ENCODE measurements at places on chromosomes 3 and 15.

GRCh38 chr15:40664909-40665308 lies 30.1 kb upstream of the RAD51 start:
- DNase-seq = no peak

DNA sequence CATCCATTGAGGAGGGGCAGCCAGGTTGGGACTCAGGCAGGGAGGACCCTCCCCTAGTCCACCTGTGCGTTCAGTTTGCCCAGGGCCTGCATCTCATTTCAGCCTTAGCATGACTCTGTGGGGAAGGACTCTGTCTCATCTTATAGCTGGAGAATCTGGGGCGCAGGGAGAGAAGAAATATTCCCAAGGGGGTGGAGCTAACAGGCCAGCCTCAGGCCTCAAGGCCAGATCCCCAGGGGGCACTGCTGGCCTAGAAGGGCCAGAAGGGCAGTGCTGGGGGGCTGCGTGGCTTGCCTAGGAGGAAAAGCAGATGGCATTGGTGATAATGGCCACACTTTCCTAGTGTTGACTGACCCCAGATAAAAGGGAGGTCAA lies 10.9 kb downstream of the AMOTL2 start:
- no peak for DNase-seq

GRCh38 chr15:71187526-71187925 lies 72.3 kb downstream of the THSD4 start:
- DNase-seq = no peak

DNA sequence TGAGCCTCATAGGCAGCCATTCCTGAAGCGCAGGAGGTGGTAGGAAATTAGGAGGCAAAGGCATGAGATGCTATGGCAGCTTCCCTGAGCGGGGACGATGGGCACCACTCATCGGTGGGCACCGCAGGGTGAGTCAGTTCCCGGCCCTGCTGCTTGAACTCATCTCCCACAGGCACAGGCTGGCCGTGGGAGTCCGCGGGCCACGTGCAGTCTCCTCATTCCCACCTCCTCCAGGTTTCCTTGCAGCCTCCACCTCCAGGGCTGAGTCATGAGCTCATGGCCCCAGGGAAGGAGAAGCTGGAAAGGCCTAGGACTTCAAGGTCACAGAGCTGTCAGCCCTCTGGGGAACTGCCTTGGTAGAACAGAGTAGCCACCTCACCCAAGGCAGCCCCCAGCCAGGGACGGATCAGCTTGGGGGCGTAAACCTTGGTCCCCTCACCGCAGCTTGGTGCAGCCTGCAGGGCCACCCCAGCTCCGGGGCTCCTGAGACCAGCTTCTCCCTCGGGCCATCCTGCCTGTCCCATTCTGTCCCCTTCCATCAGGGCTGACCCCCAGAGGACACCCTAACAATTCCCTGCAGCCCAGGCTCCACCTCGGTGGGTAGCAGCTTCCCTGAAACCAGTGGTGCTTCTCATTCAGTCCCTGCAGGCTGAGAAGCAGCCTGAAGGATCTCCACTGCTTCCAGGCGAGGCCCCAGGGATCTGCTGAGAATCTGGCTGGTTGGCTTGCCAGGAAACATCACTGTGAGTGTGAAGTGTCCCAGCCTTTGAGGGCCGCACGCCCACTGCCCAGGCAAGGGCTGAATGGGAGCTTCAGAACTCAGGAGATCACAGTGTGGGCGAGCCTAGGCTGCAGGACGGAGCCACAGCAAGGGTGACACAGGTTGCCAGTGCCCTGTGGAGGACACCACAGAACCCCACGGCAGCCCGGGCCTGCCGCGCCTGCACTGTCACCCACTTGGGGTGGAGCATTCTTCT lies 150.7 kb upstream of the MEF2A start:
- DNase-seq = no peak

GRCh38 chr15:48447058-48447457 lies 115.8 kb downstream of the DUT start:
- no peak for DNase-seq

- no peak for DNase-seq
Measured at GRCh38 chr3:185420762-185421161, 57.8 kb downstream of the MAP3K13 start.

DNA sequence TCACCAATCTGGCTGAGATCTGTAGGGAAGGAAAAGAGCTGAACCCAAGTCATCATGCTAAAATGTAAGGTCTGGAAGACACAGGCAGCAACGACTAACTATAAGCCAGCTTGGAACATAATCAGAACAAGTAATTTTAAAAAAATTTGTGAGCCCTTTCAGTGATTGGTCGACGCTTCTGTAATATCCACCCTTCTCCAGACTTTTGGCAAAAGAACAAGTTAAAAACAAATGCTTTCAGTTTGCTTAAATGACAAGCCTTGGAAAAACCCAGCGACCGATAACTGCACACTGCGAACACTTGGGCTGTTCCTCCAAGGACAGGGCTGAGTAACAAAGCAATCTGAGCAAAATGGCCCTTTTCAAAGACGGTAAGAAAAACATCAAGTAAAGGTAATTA lies 49.6 kb downstream of the PCSK6 start:
- no peak for DNase-seq

DNA sequence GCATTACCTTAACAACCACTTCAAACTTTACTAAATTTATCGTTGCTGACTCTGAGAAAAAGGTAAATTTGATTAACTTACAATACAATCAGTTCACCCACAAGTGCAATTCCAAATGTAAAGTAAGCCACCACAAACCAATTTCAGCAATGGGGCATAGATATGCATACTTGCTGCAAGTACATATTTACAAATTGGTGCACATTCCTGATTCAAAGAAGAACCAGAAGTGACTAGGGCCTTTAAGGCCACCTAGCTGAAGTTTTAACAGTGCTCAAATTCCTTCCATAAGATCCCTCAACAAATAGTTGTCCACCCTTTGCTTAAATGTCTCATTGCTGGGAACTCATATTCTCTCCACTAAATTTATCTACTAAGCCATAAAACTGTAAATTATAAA lies 67.2 kb downstream of the INO80 start:
- DNase-seq = no peak

DNA sequence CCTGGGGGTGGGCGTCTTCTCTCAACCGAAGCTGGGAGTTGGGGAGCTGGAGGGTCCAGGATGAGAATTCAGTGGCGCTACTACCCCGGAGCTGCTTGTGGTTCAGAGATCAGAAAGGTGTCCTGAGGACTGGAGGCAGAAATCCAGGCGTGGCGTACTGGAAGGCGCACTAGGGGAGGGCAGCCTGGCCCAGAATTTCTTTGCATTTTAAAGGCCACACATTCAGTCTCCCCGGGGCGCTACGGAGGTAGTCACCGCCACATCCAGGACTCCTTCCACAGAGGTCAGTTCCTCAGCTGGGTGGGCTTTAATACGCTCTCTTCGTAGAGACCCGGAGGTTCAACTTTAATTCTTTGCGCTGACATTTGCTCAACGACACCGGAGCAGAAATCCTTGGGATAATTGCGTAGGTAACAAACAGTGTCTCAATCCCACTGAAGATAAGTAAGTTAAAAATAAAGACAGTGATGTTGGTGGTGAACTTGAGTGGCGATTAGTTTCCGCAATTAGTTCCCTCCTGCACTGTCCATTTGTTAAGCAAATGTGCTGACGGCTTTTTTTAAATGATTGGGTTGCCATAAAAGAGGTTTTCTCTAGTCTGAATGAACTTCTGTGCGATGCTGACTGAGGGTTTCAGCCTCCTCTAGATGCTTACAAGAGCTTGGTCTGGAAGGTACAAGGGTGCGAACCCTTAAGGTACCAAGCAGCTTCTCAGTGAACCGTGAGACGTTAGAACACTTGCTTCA lies 535 bp downstream of the MCTP2 start:
- DNase-seq = no peak

DNA sequence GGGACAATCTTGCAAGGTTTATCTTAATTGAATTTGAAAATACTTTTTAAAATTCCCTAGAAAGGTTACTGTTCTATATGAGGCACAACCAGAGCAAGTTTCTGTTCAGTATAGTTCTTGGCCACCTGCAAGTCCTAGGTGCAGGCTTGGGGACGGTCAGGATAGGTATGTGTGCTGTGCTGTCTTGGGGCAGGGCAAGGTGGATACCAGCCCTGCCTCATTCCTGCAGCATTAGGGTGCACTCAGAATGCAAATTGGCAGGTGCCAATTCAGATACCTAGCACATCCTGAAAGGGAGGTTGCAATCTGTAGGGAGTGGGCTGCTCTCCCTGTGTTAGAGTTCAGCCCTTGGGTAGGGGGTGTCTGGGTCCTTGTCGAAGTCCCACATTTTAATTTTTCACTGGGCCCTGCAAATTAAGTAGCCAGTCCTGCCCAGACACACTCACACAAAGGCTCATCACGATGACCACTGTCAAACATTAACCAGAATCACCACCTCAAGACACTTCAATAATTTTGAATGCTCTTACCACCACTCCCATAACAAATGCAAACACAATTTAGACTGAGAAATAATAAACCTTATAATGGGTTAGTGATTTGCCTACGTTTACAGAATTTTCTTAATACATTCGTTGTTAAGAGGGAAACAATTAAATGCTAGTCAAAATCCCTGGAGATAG lies 838.0 kb upstream of the NR2F2 start:
- DNase-seq = no peak

DNA sequence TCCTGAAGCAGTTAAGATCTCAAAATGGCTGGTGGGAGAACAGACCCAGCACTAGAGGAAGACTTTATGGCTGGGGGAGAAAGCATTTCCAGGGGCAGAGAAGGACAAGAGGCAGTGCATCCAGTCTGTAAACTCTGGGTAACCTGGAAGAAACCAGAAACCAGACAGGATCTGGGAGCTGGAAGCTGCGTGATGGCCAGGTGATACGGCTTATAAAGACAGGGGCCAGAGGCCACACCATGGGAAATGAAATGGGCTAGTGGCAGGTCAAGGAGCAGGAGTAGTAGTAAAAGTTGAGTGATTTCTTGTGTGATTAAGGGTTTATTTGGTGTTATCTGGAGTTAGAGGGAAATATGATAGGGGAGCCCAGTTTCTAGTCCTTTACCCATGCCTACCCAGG lies 144.7 kb upstream of the ARRDC4 start:
- no peak for DNase-seq

DNA sequence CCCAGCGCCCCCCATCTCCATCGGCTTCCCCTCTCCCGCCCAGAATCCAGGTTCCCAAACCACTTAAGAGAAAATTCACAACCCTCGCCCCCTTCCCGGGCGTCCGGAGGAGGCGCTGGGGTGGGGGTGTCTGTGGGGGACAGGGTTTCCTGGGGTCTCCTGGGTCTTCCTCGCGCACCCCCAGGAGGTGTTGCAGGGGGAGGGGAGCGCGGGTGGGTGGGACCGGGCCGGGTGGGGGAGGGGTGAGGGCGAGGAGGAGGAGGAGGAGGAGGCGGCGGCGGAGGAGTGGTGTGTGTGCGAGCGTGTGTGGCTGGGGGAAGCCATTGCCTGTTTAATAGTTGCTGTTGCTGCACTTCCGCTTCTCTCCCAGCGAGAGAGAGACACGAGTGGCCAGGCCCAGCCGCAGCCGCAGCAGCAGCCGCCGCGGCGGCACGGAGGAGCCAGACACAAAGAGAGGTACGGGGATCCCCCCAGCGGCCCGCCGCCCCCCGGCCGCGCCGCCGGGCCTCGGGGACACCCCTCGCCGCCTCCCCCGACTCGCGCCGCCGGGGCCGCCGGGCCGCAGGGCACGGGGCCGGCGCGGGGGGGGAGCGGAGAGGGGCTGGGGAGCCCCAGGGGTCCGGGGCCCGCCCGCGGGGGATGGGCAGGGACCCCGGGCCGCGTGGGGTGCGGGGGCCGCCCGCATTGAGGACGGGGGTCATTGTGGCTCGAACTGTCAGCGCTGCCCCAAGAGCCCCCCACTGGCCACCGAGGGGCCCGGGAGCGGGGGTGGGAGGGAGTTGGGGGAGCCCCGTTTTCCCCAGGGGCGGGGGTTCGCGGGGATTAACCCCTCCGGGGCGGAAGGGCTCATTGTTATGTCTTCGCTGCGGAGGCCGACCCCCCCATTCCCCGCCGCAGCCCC lies at the start of gene UBE2E1:
Gene UBE2E1, plus strand, starts transcription at position 323 of the 901 bp plus-strand sequence. CDS start 1,315 bp downstream, outside the sequence.
- no peak for DNase-seq

- no peak for DNase-seq
Measured at GRCh38 chr3:194053136-194053535, 82.8 kb upstream of the HES1 start.

- no peak for DNase-seq
Measured at GRCh38 chr3:178297199-178297598, 239.0 kb upstream of the KCNMB2 start.

GRCh38 chr15:86863226-86863915 lies 783.7 kb downstream of the AGBL1 start:
- no peak for DNase-seq

DNA sequence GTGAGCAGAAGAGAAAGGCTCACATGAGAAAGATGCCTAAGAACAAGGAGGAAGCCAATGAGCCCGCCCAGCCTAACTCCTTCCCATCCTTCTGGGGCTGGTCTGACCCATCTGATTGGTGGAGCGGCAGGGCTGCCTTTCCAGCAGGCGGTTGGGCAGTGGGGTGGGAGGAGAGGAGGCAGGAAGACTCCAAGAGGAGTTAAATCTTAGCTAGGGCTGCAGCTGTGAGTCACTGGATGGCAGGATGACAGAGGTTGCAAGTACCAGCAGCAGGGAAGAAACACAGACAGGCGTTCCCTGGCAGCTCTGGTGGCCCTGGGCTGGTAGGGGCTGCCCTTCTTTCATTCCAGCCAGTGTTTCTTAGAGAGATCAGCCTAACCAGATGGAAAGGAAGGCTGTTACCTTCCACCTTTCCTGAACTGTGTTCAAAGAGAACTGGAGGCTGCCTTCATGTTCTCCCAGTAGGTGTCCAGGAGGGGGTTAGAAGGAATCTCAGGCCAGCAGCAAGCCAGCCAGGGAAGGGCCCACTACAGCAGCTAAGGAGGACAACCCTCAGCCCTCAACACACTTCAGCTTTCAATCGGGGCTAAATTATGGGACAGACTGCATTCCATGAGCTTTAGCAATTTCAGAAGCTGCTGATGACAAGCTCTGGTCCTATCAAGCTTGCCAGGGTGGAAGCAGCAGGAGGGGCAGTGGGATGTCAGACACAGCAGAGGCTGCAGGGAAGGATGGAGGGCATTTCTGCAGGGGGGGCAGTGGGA lies 50.3 kb downstream of the CHSY1 start:
- no peak for DNase-seq

DNA sequence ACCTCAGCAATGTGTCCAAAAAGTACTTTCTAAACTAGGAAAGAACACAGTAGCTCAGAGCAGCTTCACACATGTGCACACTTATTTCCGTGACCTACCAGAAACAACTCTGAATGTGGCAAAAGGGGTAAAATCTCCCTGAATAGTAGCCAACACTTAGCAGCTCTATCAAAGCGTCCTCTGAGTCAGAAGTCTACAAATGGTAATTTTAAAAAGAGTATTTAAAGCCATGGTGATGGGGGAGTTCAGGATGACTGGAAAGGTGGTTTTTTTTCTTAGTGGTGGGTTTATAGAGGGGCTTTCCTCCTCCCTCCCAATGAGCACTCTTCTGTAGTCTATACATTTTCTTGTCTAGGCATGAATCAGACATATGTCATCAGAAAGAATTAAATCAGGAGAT lies 223.8 kb upstream of the PRICKLE2 start:
- DNase-seq = no peak

DNA sequence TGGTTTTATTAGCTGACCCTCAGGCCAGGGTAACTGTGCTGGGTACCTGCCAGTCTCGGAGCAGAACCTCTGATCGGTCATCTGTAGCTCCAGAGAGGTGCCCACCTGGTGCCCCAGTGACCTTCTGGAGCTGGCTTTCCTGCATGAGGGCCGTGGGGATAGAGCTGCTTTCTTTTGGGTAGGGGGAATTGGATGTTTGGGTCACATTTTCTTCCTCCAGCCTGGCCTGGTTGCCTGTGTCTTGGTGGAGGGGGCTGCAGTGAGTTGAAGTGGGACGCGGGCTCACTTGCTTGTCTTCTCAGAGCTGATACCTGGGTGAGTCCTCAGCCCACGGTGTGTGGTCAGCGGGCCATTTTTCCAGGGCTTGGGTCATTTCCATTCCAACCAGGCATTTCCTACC lies 2.6 kb downstream of the ZNF710 start:
- DNase-seq = no peak

Data from cortex of kidney (tissue), 1 donor.